Neural progenitor cell (in vitro differentiated cells): ENCODE measurements at places on chromosomes 3 and 15. TPM values are rescaled to one million over a fixed set of nuclear protein-coding genes. Genes with fewer than 3 reads are reported as not detected.
A peak's percentile ranks its signal among the peaks of the same experiment; 100 is the strongest.

The PSTPIP1 gene
- 0.19 and 0.77 TPM in 2 replicates for total RNA-seq

The ERICH6 gene
- 0.28 TPM in 1 of 2 replicates, not detected in the other for total RNA-seq

The XCR1 gene
- total RNA-seq = not detected in 2 replicates

The ECT2 gene
- 163 and 267 TPM in 2 replicates for total RNA-seq

The MCF2L2 gene
- 10.4 and 11.1 TPM in 2 replicates for total RNA-seq

DNA sequence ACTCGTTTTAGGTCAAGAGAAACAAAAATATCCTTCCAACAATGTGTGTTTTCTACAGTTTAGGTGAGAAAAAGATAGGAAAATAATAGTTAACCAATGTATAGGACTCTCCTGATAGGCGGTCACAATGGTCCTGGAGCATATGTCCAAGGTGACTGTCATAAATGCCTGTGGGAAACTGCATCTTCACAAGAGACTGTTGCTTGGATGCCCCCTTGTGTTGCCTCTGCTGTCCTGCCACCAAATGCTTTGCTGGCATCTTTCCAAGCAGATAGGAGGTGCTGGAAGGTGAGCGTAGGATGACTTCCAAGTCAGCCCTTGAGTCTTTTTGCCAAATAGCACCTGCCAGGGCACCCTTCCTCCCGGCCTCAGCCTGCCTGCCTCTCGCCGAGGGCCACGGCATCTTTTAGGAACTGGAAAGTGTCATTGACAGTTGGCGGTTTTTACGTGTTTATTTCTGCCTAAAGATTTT is 24.1 kb upstream of the SACM1L start:
- no peak overlapping the region for H3K27ac ChIP-seq
- peak; percentile 60 for DNase-seq
- no peaks in the 10 kb centered on the region for H3K36me3 ChIP-seq
- H3K4me1 ChIP-seq = no peaks in the 10 kb centered on the region
- no peak overlapping the region for H3K4me3 ChIP-seq

DNA sequence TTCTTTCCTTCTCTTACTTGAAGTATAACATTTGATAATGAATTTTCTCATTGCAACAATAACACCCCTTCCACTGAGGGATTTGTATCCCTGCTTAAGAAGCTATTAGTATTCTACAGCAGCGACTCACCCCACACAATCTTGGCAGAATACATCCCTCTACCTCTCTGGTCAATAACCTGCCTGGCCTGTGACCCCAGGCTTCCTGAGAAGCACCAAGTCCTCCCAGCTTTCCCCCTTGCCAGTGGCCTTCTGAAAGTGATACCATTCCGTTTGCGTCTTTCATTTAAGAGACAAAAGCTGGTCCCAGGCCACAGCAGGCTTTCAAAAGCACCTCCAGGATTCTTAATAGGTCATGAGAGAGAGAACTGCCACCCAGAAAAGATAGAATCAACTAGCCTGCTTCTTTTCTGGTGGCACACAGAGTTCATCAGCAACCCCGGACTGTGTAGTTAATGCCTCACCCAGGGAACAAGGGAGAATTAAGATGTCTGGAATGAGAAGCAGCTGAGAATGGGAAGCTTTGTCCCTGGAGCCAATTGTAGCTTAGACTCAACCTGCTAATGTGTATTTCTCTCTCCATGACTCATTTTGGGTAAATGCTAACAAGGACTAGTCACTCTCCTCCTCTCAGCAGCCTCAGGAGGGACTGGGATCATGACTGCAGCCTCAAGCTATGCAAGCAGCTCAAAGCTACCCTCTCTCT is 101.0 kb upstream of the CPNE4 start:
- H3K27me3 ChIP-seq = no peaks in the 10 kb centered on the region
- H3K27ac ChIP-seq = no peak overlapping the region
- H3K4me3 ChIP-seq = no peak overlapping the region
- H3K4me1 ChIP-seq = peaks cover 13% of the 10 kb centered on the region
- H3K36me3 ChIP-seq = no peaks in the 10 kb centered on the region
- DNase-seq = peak; percentile 20

DNA sequence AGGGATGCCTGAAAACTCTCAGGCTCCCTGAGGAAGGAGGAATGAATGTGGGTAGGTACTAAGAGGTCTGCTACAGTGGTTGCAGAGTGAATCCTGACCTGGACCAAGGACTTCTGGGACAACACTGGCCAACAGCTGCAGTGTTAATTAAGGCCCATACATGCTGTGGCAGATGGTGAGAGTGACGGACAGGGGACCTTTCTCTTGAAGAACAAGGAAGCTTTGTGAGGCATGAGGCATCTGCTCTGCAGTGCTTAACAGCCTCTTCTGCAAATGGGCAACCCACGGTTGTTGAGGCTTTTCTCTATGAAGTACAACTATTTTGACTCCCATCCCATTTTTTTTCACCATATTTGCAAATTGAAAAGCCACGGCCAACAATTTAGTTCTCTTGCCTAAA is 26.6 kb upstream of the ACAN start:
- no peaks in the 10 kb centered on the region for H3K36me3 ChIP-seq
- H3K4me1 ChIP-seq = no peaks in the 10 kb centered on the region
- H3K4me3 ChIP-seq = no peak overlapping the region

DNA sequence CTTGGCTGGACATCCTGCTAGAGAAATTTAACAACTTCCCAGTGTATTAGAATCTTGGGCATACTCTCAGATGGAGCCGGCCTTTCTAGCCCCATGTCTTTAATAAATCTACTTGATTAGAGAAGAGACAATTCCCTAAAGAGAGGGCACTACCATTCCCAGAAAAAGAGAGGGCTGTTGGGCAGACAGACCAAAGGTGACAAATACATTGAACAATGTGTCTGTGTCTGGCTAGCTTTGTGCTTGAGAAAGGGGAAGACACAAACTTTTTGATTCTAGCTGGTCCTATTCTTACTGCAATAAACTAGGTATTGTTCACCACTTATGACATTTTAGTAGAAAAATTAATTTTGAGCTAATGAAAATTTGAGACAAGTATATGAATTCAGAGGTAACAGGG is 57.7 kb downstream of the DUT start:
- DNase-seq = no peak
- no peaks in the 10 kb centered on the region for H3K36me3 ChIP-seq
- no peaks in the 10 kb centered on the region for H3K4me1 ChIP-seq
- H3K4me3 ChIP-seq = no peak overlapping the region

DNA sequence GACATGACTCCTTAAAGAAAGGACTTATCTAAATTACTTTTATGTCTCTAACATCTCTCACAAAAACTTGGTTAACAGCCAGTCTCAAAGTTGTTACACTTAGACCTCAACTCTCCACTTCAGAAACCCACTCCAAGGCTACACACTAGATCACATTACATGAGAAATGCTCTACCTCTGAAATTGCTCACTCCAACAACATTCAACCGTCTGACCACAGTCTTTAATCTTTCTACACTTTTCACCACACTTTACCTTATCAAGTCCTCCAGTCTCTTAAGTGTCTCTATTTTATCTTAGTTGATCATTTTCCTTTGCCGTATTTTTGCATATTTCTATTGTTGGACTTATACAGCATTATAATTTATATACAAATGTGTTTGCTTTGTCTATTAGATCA is 5.8 kb downstream of the SLC12A6 start:
- no peak for DNase-seq
- no peak overlapping the region for H3K4me3 ChIP-seq
- H3K27ac ChIP-seq = no peak overlapping the region
- H3K36me3 ChIP-seq = no peaks in the 10 kb centered on the region

GRCh38 chr3:135649361-135649760 is 316.2 kb upstream of the PPP2R3A start:
- no peaks in the 10 kb centered on the region for H3K27me3 ChIP-seq
- H3K4me1 ChIP-seq = no peaks in the 10 kb centered on the region
- DNase-seq = no peak

DNA sequence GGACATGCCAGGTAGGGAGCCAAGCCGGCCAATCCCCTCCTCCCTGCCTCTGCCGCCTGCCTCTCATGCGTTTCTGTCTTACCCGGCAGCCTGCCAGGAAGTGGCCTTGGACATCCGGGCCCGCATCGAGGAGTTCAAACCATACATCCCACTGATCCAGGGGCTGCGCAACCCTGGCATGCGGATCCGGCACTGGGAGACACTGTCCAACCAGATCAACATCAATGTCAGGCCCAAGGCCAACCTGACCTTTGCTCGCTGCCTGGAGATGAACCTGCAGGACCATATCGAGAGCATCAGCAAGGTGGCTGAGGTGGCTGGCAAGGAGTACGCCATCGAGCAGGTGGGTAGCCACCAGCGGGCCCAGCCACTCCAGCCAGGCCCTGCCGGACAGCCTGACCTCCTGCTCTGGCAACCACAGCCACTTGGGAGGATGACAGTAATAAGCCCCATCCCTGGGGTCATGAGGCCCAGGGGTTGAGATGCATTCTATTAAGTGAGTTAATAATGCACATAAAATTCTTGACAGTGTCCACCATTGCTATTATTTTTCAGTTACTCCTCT is 37.3 kb downstream of the DNAH1 start:
- H3K4me3 ChIP-seq = no peak overlapping the region
- H3K27ac ChIP-seq = no peak overlapping the region
- no peaks in the 10 kb centered on the region for H3K27me3 ChIP-seq
- H3K36me3 ChIP-seq = no peaks in the 10 kb centered on the region
- DNase-seq = no peak
- no peaks in the 10 kb centered on the region for H3K4me1 ChIP-seq

DNA sequence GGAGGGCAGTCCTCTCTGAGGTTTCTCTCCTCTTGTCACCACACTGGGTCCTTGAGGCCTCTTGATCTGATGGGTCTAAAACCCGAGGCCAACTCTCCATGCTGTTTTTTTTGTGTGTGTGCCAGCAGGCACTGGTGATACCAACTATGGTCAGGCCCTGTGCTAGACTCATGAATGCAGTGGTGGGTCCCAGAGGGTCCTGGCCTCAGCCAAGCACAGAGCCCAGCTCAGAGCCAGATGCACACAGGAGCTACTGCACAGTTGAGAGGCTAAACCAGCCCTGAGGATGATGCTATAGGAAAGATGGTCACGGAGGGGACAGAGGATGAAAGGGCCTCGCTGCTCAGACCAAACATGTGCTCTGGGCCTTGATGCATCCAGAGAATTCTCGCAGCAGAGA is 33.5 kb downstream of the RAB6B start:
- H3K4me1 ChIP-seq = no peaks in the 10 kb centered on the region
- no peaks in the 10 kb centered on the region for H3K27me3 ChIP-seq
- H3K36me3 ChIP-seq = no peaks in the 10 kb centered on the region

DNA sequence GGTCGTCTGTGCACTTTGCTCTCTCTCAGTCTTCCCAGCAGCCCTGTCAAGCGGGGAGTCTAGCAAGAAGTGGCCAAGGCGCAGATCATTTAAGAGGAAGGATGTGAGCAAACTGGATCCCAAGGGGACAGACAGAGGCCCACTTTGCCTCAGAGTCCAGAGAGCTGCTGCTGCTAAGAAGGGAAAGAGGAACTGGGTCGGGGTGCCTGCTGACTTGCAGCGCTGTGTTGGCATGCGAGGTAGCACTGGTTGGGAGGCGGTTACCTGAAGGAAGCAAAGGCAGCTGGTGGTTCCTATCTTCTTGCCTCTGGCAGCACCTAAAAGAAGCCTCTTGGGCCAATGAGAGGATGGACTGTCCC is 28.1 kb downstream of the SMAD3 start:
- DNase-seq = no peak
- H3K27ac ChIP-seq = no peak overlapping the region
- H3K4me3 ChIP-seq = no peak overlapping the region
- no peaks in the 10 kb centered on the region for H3K36me3 ChIP-seq

- H3K27me3 ChIP-seq = no peaks in the 10 kb centered on the region
- H3K4me3 ChIP-seq = no peak overlapping the region
- no peak overlapping the region for H3K27ac ChIP-seq
- H3K36me3 ChIP-seq = no peaks in the 10 kb centered on the region
These were observed 111.8 kb upstream of the MBNL1 start for GRCh38 chr3:152156880-152157279.

GRCh38 chr15:62569460-62570404 is 404.6 kb upstream of the C2CD4B start:
- H3K27ac ChIP-seq = no peak overlapping the region
- H3K27me3 ChIP-seq = no peaks in the 10 kb centered on the region
- H3K4me3 ChIP-seq = no peak overlapping the region
- DNase-seq = no peak
- no peaks in the 10 kb centered on the region for H3K36me3 ChIP-seq

DNA sequence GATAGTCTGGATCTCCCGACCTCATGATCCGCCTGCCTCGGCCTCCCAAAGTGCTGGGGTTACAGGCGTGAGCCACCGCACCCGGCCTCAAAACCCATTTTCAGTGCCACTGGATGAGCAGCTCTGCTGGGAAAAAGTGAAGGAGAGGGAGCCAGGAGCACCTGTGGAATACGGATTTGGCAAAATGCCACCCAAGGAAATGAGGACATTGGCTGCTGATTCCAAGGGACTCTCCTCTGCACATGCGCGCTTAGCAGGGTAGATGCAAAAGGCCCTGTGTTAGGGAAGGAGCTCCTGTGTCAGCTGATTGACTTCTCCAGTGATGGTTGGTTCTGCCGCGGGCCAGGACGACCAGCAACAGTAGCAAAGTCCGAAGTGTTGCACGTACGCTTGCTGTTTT is 43.4 kb upstream of the IGF1R start:
- no peak overlapping the region for H3K27ac ChIP-seq
- DNase-seq = no peak
- no peak overlapping the region for H3K4me3 ChIP-seq
- no peaks in the 10 kb centered on the region for H3K36me3 ChIP-seq

DNA sequence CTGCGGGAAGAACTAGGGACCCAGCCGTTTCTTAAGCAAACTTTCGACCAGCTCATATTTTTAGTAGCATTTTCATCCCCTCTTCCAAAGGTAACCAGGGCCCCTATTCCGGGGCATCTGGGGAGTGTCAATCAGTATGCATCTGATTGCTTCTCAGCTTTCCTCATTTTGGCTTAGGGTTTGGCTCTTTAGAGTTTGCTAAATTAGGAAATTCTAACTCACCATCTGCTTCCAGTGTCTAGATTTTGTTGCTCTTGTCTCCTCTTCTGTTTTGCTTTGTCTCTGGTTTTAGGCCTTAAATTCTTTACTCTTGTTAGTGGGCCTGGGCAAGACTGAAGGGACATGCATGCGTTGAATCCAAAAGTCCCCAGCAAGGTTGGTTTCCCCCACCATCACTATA is 9.6 kb upstream of the ABTB1 start:
- no peak overlapping the region for H3K4me3 ChIP-seq
- no peaks in the 10 kb centered on the region for H3K27me3 ChIP-seq
- H3K36me3 ChIP-seq = no peaks in the 10 kb centered on the region
- DNase-seq = no peak

DNA sequence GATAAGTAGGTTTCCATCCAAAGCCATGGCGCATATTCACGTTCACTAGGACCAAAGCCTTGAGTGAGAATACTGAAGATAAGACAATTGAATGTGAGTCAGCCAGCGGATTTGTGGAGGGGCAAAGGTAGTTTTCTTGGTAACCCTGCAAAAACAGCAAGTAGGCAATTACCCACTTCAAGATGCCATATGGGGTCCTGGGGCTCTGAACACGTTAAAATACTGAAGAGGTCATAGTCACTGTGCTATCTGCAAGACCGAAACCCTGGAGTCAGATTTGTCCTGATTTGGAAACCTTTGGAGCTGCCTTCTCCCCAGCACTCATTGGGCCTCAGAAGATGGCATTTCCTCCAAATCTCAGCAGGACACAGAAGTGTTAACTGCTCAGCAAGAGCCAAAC is 646.9 kb upstream of the LMCD1 start:
- H3K27me3 ChIP-seq = no peaks in the 10 kb centered on the region
- no peak overlapping the region for H3K4me3 ChIP-seq
- H3K27ac ChIP-seq = no peak overlapping the region
- no peak for DNase-seq
- H3K4me1 ChIP-seq = no peaks in the 10 kb centered on the region
- H3K36me3 ChIP-seq = no peaks in the 10 kb centered on the region

- H3K36me3 ChIP-seq = no peaks in the 10 kb centered on the region
- no peak overlapping the region for H3K4me3 ChIP-seq
These were observed 218.9 kb downstream of the CDIN1 start for GRCh38 chr15:36798366-36798765.
